ENCODE measurements at places on chromosomes 4 and X.

DNA sequence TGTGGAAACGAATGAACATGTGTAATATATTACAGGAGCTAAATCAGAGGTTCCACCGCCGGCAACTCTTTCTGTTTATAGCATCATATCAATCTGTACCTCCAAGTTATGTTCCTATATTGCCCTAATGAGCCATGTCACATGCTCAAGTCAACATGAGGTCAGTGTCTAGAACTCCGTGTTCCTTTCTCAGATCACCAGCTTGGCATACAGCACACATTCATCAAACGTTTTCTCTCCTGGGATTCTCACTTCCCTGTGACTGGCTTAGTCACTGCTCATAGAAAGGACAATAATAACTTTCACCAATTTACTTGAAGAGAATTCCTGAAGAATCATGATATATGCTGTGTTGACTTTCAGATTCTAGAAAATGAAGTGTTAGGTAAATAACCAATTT is 532.0 kb upstream of the SPANXN1 start:
- DNase-seq: no peak

DNA sequence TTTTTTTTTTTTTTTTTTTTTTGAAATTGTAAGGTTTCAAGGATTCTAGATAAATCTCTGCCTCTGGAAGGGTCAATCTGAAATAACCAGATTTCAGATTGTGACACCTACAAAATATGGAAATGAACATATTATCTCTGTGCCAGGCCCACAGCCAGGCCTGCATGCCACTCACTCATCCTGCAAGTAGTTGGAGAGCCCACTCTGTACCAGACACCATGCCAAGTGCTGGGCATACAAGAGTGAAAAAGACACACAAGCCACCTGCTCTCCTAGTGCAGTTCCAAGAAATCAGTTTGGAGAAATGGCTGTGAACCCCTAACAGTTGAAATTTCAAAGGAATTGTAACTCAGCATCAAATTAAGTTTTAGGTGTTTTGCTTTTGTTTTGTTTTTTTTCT is 145.9 kb upstream of the NOCT start:
- no peak for DNase-seq

DNA sequence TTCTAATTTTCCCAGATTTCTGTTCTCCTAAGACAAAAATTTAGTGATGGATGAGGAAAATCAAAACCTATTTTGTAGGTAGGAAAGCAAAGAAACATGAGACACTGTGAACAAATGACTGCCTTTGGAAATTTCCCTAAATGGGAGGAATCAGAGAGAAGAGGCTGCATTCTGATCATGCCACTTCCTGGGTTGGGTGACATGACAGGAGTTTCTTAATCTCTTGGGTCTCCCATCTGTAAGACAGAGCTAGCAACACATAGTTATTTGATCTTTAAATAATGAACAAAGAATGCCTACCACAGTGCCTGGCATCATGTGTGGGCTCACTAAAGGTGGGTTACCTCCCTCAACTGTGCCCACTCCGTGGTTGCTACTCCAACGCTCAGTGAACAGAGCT is 57.1 kb downstream of the CCDC149 start:
- DNase-seq: no peak

DNA sequence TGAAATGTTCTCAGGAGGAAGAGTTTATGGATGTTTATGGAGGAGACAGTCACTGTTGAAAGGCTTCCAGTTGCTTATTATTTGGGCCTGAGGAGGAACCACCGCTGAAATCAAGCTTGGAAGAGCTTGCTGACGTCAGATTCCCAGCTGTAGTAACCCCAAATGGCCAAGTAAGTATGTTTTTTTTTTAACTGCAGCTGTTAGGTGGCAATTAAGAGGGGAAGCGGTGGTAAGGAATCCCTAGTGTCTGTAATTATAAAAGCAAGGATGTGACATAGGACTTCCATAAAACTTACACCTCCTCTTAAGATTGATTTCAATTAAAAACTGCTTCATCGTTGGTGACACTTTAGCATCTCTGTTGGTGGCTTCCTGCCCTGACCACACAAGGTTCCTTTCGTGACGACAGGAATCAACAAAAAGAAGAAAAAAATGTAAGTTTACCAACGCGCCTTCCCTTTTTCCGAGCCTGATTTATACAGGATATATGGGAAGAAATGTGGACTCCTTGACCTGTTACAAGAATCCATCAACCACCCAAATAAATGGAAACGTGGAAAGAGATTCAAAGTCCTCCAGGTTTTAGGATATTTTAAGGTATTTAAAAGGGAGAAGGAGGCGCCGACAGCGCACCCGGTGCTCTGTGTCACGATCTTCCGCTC is 884 bp downstream of the RELL1 start:
- no peak for DNase-seq

GRCh38 chr4:183637461-183637860 is 21.5 kb downstream of the RWDD4 start:
- no peak for DNase-seq

DNA sequence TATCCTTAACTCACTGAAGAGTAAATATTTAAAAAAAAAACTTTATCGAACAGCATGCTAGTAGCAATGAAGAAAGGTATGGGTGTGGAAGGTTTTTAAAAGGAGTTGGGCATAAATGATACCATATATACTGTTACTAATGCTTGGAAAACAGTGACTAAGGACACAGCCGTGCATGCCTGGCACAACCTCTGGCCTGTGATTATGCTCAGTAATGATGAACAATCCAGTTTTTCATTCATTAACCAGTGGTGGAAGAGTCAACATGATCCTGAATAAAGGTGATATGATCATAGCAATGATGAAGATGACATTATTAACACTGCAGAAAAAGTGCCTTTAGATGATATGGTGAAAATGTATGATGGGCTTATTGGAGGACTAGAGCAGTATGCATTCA is 43.9 kb upstream of the GPR50 start:
- DNase-seq: no peak

DNA sequence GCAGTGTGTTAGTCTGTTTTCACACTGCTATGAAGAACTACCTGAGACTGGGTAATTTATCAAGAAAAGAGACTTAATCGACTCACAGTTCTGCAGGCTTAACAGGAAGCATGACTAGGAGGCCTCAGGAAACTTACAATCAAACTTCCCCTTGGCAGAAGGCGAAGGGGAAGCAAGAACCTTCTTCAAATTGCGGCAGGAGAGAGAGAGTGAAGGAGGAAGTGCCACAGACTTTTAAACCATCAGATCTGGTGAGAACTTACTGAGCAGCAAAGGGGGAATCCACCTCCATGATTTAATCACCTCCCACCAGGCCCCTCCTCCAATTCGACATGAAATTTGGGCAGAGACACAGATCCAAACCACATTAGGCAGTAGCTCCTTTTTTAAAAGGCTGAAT is 59.2 kb upstream of the LEF1 start:
- DNase-seq: no peak

DNA sequence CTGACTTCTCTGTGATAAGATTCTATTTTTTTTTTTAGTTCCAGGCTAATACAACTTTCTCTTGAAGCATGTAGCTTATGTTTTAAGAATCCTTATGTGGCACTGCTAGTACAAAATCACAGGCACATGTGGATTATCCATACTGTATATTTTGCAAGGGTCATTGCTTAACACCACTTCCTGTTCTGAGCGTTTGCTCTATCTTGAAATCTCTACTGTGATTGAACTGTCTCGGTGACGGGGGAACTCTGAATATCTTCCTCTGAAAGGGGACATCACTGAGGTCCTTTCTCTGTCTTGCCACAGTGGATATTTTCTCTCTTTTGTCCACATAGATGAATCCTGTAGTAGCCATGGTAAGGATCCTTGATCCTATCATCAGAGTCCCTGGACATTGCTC is 2.1 kb upstream of the WFS1 start:
- no peak for DNase-seq

- peak; percentile 1 for DNase-seq
Observed at GRCh38 chr4:169810325-169811323, 52.9 kb upstream of the HPF1 start.

DNA sequence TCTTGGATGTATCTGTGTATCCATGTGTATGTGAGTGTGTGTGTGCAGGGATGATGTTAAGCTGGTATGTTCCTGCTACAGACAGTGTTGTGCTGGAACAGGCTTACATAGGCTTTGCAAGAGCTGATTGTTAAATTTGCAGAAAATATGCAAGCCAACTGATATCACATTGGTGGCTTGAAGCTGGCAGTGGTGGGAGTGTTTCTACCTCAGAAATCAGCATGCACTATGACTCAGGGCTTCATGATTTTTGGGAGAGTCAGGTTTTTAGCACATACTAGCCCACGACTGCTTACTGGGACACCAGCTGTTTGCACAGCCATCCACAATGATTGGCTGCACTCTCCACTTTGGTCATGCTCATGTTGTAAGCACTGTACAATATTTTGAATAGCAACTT is 261.8 kb downstream of the DHX15 start:
- DNase-seq: no peak

DNA sequence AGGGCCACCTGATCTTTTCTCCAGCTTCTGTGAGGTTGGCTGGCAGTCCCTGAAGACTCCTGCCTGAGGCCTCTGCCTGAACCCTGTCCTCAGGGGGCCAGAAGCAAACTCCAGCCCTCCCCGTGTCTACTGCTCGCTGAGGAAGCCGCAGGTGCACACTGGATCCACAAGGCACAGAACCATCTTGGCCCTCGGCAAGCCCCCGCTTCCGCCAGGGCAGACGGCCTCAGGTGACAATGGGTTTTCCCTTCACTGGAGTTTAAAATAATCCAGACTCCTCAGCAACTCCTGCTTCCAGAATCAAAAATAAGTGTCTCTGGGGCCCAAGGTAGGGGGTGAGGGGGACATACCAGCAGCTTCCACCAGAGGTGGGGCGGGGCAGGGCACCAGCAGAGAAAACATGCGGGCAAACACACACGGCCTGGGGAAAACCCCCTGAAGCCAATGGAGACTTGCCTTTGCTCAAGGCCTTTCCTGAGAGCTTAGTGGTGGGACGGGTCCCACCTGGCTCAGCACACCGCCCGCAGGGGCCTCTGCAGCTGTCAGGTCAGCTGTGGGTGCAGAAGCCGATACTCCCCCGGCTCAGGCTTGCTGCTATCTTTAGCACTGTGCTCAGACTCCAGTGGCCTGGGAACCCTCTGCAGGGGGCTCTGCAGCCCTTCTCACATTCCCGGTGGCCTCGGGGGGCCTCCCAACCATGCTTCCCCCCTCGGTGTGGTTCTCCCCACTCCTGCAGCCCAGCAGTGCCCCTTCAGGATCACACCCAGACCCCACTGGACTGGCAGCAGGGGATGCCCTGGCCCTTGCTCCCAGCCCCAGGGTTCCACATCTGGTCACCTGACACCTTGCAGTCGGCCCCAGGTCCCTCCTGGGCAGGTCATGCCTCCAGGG is 1.9 kb downstream of the MYL5 start:
- no peak for DNase-seq

DNA sequence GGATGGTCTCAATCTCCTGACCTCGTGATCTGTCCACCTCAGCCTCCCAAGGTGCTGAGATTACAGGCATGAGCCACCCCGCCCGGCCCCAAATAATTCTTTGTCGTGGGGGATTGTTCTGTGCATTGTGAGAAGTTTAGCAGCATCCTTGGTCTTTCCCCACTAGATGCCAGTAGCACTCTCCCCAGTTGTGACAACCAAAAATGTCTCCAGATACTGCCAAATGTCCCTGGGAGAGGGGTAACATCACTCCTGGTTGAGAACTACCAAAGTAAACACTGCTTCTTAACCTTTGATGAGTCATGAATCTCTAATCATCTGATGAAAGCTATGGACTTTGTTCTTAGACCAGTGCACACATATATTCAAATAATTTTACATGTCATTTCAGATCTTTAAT is 90.7 kb upstream of the BRS3 start:
- no peak for DNase-seq

GRCh38 chr4:138555584-138555983 is 313.4 kb upstream of the SLC7A11 start:
- no peak for DNase-seq

DNA sequence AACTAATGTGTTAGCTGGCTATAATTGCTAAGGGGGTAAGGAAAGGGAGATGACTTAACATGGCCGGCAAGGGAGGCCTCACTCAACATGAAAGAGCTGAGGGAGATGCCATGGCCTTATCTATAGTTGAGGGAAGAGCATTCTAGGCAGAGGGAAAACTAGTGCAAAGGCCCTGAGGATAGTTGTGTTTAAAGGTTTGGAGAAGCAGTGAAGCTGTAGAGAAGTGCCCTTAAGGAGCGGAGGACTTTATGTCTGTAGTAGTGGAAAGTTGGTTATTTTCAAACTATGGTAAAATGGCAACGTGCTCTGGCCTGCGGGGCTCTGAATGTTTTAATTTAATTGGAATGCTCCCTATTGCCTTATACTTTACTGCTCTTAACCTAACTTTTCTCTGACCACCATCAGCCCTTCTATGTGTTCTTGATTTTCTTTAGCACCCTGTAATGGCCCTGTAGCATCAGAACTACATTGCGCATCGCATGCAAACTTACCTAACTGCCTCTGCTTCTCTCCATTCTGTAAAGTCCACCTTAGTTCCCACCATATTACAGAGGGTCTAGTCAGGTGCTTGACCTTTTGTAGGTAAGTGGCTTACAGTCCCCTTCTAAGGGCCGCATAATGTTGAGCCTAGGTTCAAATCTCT is 35.8 kb downstream of the ERVMER34-1 start:
- no peak for DNase-seq

DNA sequence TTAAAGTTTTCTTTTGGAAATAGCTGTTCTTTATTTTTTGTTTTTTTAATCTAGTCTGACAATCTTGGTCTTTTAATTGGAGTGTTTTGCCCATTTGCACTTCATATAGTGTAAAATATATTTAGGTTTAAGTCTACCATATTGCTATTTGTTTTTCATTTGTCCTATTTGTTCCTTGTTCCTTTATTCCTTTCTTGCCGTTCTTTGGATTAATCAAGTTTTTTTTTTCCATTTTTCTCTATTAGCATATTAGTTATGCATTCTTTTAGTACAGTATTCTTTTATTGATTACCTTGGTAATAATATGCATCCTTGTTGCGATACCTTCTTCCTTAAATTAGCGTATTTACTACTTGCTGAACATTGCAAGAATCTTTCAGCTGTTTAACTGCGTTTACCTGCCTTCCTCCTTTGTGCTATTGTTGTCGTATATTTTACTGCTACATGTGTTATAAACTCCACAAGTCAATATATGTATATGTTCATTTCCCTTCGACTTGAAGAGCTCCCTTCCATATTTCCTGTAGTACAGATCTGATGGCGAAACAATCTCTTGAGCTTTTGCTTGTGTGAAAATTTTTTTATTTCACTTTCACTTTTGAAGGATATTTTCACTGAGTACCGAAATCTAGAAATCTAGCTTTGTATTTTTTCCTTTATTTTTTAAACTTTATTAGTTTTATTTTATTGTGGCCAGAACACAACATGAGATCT is 23.9 kb upstream of the RNF212 start:
- DNase-seq: no peak

DNA sequence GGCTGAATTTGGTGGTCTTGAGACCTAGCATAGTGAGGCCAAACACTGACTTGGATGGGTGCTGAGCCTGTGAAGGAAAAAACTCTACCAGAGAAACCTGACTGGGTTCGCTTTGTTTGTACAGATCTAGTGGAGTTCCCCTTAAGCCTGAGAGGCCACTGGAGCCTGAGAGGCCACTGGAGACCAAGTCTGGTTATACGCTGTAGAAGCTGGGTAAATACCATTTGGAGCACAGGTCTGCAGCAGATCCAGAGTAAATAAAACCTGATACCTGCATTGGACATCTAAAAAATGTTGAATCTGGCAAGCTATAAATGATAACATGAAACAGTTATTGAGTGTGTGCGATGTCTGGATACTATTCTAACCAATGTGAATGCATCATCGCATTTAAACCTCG is 104.3 kb upstream of the IGSF1 start:
- DNase-seq: peak; percentile 40

GRCh38 chrX:130799393-130799792 is 103.6 kb downstream of the ENOX2 start:
- DNase-seq: no peak
